ENCODE measurements at places on chromosomes 11 and 22.
A peak's percentile ranks its signal among the peaks of the same experiment; 100 is the strongest.

GRCh38 chr11:33931067-33931466, 39.2 kb upstream of the LMO2 start:
- DNase-seq, result no peak

DNA sequence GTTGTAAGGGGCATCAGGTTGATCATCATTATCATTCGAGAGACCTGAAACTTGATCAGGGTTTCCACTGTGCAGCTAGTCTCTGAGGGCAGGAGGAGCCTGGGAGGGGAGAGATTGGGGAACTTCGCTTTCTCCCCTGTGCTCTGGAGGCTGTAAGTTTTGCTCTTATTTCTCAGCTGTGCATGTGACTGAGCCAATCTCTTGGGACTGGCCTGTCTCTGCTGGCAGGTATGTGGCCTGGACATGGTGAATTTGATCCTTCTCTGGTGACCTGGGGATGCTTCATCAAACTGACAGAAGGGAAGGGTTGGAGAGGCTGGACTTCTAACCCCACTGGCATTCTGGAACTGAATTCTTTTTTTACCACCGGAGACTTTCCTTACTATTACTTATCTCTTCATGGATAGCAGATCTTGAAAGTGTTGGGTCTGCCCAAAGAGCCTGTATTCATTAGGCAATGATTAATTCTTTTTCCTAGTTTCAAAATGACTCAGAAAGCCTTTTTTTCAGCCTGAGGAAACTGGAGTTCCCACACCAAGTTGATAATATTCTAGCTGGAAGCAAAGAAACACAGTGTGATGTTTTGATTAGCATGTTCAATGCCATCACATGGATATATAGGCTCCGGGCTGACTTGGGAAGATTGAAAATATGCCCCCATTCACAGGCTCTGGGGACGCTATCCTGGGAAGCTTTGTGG, 36.5 kb downstream of the TSPAN18 start:
- DNase-seq, result no peak

DNA sequence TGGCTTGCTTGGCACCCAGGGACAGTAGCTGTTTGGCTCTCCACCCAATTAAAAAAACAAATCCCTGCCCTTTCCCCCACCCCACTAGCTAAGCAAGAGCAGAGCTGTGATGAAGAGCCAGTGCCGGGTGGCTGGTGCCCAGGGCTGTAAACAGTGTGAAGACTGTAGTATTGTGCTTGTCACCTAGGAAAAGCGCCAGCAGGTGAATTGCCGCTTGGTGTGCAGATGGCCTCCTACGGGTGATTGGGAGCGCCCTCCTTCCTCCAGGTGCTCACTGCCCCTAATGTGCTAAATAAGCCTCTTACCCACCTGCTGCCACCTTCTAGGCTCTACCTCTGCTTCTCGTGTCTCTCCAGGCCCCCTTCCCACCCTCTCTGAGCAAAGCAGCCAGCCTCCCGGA, 18.4 kb upstream of the RAPSN start:
- no peak for DNase-seq

DNA sequence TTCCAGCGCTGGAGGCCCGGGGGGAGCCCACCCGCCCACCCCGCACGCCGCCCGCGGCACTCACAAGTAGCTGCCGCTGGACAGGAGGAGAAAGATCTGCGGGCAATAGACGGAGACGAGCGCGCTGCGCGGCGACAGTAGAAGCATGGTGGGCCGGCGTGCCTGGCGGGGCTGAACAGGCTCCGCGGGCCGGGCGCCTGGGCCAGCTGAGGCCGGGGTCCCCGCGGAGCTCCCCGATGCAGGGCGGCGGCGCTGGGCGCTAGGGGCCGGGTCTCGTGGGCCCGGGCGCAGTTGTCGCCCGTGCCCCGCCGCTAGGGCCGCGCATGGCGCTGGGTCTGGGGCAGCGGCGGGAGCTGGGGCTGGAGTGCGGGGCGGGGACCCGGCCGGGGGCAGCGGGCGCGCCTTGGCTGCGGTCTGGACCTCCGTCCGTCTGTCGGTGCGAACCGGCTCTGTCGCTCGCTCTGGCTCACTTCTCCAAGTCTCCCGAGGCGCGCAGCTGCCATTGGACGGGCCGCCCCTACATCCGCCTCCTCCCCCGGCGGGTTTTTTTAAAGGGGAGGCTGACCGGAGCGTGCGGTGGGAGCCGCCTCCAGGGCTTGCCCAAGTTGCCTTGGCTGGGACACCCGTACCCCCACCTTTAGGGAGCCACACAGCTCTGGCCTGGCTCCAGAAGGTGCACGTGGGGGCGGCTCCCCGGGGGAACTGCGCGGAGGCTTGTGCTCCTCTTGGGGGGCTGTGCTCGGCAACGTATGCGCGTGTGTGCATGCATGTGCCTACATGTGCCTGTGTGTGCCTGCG, 4.7 kb downstream of the WNT7B start:
- DNase-seq, result no peak

GRCh38 chr22:37400719-37401118, 26.6 kb downstream of the ELFN2 start:
- DNase-seq, result no peak

DNA sequence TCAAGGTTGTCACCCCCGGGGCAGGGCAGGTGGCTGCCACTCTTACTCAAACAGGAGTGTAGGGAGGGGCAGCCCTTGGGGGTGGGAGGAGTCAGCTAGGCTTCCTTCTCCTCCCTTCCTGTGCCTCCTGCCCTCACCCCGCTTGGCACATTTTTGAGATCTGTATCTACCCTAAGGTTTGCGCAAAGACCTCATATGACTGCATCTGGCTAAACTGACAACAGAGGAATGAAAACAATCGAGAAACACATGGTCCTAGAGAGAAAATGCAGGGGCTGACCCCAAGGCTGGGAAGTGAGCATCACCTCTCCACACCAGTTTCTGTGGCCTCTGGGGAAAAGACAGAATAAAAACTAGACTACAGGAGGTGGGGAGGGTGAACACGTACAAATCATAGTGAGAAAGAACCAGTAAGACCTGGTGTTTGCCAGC, 28.1 kb downstream of the IGSF9B start:
- DNase-seq, result peak; percentile 31

Data from CD4-positive, alpha-beta T cell treated with Interferon gamma for 1 hour (primary cell).